ENCODE measurements at places on chromosomes 1 and 21.

DNA sequence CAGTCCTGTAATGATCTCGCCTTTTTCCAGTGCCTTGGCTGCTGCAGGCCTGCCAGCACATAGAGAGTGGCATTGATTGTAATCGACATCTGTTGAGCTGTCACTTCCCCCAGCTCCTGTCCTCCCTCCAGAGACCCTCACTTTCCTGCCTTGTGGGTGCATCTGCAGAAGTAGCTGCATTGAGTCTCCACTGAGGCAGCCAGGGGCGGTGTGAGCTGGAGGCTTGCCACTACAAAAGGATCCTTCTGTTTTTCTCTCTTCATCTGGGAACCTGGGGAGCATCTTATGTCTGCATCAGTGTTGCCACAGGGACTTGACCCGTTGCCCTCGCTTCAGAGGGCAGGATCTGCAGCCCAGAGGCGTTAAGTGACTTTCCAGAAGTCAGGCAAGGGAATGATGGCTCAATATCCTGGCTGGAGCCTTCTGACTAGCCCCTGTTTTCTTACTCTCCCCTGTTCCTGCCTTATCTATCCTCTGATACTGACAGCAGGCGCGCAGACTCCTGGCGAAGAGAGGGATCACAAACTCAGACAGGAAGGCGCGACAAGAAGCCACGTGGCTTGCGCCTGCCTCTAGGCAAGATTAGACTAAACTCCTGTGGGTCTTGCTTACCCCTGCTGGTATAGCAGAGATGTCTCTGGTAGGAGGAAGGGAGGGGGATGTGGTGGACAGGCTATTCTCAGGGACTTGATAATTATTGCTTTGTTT lies 13.3 kb upstream of the FMOD start:
- peak; percentile 65 for DNase-seq

DNA sequence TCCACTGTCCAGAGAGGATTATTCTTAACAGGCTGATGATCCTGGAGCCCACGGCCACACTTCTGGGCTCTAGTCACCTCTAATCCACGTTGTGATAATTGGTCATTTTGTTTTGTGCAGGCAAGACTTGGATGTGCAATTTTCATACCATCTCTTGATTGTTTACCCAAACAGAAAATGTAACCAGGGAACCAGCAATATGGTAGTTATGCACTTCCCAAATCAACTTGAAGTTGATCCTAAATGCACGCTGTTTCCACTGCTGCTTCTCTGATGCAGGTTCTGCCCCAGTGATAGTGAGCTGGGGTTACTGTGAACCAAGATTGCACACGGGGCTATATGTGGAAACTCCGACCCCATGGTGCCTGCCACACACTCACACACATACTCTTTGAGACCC lies 14.7 kb upstream of the KCNJ15 start:
- no peak for DNase-seq

DNA sequence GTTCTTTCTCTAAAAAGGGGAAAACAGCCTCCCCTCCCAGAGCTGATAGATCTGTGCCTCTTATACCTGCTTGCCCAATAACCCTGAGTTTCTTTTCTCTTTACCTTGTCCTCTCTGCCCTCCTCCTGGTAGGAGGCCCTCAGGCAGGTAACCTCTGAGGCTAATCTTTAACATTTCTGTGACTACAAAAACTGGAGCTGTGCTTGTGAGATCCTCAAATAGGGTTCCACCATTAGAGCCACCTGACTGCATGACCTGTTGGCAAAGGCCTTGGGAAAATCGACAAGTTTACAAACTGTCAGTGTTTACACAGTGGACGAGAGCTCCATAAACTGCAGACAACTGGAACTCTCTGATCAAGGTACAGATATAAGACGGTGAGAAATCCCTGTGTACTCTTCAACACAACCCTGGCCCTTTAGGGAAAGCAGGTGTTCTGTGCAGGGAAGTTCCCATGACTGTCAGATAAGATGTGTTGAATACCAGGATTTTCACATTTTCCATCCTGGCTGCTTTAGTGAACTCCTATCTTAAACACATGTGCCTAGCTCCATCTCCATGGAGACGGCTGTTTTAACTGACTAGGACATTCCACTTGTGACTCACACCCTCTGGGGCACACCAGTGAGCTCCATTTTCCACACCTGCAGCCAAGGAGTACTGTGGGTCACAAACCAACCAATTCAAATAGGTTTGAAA lies 38.3 kb downstream of the ECE1 start:
- no peak for DNase-seq

DNA sequence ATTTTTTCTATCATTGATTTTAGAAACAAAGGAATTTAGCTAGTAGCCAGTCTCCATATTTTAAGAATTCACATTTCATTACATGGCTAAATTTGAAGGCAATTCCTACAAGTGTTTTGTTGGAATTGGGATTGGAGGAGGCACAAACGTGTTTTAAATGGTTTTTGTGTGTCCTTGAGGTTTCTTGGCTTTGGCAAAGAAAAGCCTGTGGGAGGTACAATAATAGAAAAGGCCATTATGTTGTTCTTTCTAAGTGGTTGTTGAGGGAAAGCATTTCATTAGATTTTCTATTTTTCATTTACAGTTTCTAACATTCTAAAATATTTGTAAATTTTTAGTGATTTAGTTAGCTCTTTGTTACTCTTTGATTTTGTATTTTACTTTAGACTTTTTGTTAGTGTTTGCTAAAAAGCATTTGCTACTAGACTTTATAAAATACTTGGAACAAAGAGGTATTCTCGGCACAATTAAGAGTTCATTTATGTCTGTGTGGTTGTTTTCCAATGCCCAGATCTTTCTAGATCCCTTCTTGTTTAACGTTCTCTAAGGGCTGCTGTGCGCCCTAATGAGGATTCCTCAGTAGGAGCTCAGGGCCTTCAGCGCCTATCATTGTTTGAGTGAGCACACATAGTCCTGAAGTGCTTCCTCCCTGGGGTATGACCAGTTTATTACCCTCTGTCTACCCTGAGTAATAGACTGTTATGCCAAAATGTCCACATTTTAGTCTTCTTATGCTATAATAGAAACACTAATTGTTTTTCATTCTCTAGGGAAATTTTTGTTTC lies 70.0 kb upstream of the KIAA1614 start:
- DNase-seq: no peak

GRCh38 chr21:21196087-21196486 lies 197.9 kb downstream of the NCAM2 start:
- no peak for DNase-seq

DNA sequence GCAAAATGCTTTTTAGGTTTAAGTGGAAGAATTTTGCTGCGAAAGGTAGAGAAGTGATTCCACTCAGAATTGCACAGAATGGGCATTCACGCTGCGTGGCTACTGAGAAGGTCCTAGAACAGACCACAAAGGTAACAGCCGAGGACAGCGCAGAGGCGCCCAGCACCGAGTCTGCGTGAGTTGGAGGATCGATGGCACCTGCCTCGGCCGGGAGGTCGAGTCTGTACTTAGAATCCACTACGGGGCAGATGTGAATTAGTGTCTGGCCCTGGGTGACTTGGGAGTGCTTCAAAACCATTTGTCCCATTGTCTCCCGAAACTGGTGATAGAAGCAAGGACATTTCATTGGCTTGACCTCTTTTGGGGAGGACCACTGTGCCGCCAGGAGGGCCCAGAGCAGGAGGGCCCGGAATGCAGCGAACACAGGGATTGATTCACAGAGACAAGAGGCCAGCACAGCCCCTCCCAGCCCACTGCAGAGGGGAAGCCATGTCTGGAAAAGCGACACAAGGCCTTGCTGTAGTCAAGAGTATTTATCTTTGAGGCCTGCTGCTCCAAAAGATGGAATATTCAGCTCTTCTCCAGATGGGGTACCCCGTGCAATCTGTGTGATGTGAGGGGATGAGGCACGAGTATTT lies 35.0 kb upstream of the TTC34 start:
- DNase-seq: no peak

- no peak for DNase-seq
These were observed 93.0 kb downstream of the DYRK1A start for GRCh38 chr21:37459575-37459974.

DNA sequence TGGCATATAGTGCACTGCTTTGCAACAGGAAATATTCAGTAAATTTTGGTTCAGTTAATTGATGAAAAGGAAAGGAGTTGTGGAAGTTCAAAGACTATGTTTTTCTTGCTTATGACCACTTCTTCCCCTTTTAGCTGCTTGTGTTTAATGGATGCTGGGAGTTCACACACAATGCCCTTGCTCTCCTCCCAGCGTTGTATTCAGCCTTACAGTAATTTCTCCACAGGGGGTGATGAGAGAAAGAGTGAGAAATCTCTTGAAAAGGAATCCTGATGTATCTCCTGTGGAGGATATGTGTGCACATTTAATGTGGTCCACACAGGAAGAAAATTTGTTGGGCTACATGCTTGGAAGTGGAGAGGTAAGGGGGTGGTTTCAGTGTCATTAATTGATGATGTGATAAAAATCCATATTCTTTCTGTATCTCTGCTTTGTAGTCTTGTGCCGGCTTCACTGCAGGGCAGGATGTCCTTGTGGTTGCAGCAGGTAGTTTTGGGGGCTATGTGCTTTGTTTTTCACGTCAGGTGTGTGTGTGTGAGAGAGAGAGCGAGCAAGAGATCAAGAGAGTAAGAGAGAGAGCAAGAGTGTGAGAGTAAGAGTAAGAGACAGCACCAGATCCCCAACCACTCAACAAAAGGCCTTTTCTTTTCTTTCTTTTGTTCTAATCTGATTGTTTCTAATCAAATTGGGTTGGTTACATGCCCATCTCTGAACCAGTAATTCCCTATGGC lies 204.4 kb downstream of the RWDD3 start:
- no peak for DNase-seq

DNA sequence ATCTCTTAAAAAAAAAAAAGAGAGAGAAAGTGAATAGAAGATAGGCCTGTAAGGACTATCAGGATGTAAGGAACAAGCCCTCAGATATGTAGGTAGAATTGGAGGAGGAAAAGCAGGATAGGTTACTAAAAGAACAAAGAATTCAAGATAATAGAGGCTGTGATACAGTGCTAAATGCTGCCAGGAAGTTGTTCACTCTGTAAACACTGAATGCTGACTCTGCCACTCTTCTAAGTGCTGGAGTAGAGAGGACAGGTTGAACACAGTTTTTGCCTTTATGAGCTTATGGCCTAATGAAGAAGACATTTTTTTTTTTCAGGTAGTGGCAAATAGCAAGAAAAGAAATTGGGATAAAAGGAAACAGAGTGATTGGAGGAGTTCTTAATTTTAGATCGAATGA lies 90.6 kb upstream of the ZNF678 start:
- DNase-seq: no peak
